ENCODE measurements at places on chromosomes 3 and 15. TPM values are rescaled to one million over a fixed set of nuclear protein-coding genes. Genes with fewer than 3 reads are reported as not detected.

DNA sequence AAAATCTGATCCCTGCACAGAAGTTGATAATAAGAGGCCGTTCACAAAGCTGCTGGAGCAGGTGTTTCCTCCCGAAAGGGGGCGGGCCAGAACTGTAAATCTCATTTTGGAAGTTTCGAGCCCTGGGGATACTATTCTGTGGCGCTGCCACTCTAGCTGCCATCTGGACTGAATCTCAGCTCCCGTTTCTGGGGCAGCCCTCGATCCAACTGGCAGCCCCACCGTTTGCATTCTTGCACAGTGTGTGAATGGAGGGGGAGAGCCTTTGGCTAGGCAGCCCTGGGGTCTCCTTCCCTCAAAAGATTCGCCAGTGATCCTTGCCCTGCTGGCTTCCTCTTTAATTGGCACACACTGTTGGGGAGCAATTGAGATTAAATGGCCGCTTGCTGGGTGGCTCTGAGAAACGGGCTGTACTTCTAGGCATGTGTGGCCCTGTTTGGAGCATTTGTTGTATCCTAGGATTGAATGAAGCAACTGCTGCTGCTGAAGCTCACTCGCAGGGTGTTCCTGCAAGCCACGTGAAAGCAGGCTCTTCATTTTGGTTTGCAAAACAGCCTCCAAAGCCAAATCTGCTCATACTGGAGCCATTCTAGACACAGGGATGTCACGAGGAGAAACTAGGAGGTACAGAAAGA is 57.2 kb upstream of the TOPAZ1 start:
- no peak for DNase-seq

GRCh38 chr3:141218162-141218835 is 13.3 kb upstream of the PXYLP1 start:
- DNase-seq = no peak

DNA sequence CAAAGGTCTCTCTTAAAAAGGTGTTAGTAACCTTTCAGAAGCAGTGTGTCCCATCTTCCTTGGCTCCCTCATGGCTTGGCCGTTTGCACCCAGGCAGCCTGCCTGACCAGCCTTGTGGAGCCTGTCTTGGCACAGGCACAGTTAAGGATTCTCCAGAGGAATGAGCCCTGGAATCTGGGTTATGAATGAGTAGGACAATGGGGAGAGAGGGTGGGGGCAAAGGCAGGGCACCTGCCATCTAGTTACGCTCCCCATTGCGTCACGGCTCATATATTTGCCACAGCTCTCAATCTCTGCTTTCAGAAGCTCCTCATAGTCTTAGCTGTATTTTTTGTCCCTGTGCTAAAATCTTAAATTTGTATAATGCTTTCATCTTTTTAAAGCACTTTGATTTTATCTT is 50.6 kb downstream of the WDR76 start:
- DNase-seq = peak; percentile 13

DNA sequence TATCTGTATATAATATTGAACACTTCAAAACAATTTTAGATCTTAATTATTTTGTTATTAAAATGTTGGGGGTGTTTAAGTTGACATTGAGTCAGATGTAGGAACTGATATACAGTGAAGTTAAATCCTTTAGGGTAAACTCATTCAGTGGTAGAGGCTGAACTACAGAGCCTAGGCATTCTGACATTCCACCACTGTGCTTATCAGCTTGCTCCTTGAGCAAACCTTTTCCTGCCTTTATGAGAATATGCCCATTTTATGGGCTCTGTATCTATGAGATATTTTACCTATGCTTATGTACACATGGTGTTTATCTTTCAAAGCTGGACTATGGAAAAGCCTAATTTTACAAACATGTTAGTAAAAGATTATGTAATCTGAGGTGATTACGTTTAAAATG is 407.5 kb downstream of the ZBTB20 start:
- no peak for DNase-seq

GRCh38 chr3:22856811-22857210 is 346.3 kb upstream of the UBE2E2 start:
- DNase-seq = no peak

DNA sequence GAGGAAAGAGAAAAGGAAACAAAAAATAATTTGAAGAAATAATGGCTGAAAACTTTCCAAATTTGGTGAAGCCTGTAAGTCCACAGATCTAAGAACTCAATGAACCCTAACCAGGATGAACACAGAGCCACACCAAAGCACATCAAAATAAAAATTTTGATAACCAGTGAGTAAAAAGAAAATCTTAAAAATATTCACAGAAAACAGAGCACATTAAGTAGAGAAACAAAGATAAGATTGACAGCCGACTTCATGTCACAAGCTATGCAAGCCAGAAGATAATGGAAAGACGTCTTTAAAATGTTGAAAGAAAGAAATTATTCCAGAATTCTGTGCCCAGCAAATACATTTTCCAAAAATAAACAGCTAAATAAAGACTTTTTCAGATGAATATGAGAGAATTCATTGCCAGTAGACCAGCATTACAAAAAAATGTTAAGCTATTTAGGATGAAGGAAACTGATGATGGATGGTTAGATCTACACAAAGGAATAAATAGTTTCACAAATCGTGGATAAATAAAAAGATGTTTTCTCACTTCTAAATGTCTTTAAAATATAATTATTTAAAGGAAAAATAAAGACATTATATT is 140.2 kb upstream of the SKOR1 start:
- peak; percentile 49 for DNase-seq

- no peak for DNase-seq
These were observed 37.7 kb downstream of the SLC6A6 start for GRCh38 chr3:14440168-14440518.

DNA sequence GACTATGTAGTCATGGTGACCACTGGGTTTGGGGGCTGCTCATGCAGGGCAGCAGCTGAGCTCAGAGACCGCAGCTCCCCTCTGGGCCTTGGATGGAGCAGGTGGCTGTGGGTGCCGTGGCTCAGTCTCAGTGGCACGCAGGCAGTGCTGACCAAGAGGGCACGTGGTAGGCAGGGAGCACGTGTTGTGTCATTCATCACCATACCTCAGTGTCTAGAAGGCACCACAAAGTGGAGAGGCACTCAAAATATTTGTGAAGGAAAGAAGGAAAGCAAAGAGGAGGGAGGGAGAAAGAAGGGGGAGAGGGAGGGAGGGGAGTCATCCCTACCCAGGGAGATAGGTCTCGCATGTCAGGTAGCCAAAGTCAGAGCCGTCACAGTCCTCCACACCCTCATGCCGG is 26.1 kb downstream of the EAF1 start:
- no peak for DNase-seq

GRCh38 chr3:43071313-43071893 is 34.5 kb downstream of the POMGNT2 start:
- DNase-seq = no peak

GRCh38 chr15:78455749-78456148 is 17.7 kb downstream of the IREB2 start:
- no peak for DNase-seq

GRCh38 chr3:122774564-122774963 is 19.1 kb downstream of the HSPBAP1 start:
- peak; percentile 29 for DNase-seq

- no peak for DNase-seq
These were observed 27.3 kb downstream of the PARP16 start for GRCh38 chr15:65259367-65259797.

DNA sequence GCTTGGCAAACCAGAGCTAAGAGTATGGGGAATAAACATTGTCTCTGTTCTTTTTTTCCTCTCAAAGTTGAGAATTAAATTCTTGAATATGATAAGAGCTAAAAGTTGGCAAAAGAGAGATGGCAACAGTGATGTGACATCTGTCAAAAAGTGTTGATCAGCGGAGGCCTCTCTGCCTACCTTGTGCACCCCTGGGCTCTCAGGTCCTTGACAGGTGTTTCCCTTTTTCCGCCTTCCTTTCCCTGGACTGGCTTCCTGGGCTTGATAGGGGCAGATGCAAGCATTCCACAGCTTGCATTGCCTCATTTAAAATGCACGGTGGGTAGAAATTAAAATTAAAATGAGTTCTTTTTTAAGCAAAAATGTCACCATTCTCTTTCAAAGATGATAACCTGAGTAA is 84.2 kb downstream of the NSUN3 start:
- no peak for DNase-seq

GRCh38 chr3:133113526-133113925 is 75.3 kb downstream of the TMEM108 start:
- DNase-seq = peak; percentile 33

DNA sequence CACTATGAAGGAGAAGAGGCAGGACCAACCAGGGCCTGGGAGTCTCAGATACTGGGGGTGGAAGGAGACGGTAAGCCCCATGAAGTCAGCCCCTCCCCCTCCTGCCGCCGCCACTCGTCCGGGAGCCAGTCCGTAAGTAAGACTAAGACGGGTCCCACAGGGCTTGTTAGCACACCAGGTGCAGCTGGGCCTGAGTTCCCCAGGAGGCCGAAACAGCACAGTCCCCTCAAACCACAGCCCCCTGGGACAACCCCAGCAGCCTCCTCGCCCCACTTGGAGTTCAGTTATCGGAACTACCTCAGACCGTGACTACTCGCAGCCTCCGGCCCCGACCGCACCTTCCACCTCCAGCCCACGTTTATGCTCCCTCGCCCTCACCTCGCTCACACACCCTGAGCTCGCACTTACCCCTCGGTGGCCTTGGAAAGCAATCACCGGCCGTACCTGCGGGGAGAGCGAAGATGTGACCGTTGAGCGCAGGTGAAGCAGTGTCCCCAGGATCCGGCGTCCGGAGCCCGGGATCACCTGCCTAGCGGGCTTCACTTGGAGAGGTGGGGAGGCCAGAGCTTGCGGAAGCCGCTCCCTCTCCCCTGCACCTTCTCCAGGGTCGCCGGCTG is 557 bp downstream of the ELL3 start:
- no peak for DNase-seq

GPR171 gene
- not detected for total RNA-seq

BTD gene
- 35.7 TPM for total RNA-seq
